Skin of body (tissue), 3 donors: ENCODE measurements at places on chromosomes 16 and 17.

- DNase-seq: no peak
Measured at GRCh38 chr16:48172682-48173081, 16.9 kb upstream of the ABCC12 start.

DNA sequence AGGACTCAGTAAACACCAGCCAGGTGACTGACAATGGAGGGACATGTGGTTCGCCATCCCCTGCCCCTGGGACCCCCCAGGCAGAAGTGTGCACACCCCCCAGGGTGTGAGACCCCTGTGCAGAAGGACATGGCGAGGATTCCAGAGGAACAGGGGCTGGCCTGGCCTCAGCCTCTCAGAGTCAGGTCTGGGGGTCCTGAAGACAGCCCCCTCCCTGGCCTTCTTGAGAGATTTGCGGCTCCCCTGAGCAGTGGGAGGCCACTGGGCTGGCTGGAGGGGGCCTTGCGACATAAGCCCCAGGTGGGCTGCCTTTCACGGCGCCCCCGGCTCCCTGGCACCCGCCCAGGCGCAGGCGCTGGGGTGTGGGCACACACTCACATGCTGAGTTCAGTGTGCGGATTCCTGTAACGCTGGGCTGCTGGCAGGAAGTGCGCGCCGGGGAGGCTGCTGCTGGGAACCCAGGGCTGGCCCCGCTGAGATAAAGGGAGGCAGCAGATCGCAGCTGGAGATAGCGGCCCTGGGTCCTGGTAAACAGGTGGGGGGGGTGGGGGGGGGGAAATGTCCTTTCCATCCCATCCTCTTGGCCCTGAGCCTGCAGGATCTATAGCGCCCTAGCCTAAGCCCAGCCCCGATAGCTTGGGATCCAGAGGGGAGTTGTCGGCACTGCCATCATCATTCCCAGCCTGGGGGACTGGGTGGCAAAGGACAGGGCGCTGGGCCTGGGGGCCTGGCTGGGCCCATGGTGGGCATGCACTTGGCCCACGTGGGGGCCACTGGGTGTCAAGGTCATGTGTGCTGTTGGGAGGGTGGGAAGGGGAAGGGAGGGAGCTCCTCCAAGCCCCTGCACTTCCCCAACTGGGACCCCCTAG, 27.1 kb downstream of the TMEM235 start:
- DNase-seq: no peak

GRCh38 chr16:66746682-66747081, 4.7 kb downstream of the DYNC1LI2 start:
- no peak for DNase-seq

DNA sequence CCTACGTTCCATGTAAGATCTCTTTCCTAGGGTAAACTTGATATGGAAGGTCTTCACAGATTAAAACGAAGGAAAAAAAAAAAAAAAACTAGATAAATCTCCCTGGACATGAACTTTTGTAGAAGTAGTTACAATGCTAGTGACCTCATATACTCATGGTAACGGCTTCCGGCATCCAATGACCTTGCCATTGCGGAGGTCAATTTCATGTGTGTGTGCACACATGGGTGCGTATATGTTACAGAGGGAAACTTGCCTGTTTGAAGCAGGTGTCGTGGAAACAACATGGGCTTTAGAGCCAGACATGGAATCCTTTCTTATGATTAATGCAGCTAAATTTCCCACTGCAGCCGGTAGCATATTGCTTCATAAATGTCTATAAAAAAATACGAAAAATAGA, 435.5 kb downstream of the MAF start:
- DNase-seq: no peak

DNA sequence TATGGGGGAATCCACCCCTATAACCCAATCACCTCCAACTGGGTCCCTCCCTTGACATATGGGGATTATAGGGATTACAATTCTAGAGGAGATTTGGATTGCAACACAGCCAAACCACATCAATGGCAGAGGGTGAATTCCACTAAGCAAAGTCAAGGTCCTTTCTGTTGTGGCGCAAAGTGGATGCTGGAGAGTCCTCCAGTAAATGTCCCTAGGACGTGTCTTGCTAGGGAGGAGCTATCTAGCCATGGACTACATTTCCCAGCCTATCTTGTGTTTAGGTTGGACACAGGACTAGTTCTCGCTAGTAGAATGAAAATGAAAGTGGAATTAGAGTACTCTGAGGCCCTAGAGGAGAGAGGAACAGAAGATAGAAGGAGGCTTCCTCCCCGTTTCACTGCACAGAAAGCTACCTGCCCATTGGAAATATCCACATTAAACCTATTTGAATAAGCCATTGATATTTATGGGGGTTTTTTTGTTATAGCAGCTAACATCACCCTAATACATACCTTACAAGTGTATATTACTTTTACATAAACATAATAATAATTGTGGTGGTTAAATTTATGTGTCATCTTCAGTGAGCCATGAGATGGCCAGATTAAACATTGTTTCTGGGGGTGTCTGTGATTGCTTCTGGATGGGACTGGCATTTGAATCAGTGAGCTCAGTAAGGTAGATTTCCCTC, 56.7 kb upstream of the ERCC4 start:
- no peak for DNase-seq

GRCh38 chr17:50953831-50954601, 87.9 kb upstream of the TOB1 start:
- no peak for DNase-seq
